ENCODE measurements at places on chromosomes 12 and 14.

- DNase-seq = no peak
Measured at GRCh38 chr12:96404696-96405095, 4.5 kb upstream of the CDK17 start.

GRCh38 chr14:50728836-50729235 is 60.7 kb upstream of the SAV1 start:
- no peak for DNase-seq

DNA sequence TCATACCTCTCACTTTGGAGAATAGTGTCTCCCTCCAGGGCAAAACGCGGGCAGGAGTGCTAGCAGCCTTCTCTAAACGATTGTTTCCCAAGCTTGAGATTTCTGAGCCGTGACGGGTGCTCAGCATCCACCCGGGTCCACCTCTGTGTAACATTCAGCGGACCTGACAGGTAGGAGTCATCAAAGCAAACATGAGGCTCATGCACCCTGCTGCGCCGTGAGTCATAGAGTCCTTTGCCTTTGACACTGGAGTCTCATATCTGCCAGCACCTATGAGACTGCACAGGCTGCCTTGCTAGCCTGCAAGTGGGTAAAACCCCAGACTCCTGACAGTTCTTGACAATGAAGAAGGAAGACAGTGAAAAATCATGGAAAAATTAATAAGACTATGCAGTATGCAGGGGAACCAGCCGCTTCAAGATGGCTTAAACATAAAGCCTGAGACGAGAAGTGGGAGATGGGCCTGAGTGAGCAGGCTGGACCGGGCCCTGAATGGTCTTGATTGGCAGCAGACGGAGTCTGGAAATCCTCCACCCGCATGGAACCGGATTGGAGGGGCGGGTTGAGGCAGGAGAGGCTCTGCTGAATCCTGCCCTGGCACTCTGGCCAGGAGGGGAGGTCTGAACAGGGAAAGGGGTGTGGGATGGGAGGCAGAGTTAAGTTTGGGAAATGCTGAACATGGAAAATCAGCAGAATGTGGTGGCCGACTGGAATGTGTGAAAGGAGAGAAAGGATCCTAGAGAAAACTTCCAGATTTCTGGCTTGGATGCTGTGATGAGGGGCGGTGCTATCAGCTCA is 54.2 kb downstream of the LGMN start:
- DNase-seq = no peak

DNA sequence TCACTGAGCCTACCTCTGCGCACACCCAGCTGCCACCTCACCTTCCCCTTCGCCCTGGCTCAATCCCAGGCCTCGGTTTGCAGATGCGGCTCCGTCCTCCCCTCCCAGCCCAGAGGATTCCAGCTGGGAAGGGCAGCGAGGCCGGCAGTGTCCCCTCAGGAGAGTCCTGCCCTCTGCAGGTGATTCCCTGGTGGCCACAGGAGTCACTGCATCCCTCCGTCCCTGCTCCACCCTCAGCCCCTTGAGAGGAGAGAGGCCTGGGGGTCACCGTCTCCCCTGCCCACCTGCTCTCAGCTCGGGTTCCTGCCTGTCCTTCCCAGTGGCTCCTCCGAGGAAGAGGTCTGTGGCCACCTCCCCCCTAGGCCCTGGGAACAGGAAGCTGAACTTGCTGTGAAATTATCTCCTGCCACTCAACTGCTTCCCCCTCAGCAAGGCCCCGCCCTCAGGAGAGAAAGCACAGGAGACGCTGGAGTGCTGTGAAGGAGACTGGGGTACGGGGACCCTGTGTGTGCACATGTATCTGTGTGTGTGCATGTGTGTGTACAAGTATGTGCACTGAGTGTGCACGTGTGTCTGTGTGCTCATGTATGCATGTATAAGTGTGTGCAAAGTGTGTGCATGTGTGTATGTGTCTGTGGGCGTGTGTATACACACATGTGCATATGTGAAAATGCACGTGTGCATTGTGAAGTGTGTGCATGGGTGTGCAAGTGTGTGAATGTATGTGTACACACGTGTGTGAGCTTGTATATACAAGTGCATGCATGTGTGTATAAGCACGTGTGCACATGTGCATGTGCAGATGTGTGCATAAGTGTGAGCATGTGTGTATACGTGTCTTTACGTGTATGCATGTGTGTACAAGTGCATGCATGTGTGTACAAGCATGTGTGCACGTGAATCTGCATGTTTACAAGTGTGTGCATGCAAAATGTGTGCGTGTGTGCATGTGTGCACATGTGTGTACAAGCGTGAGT is 13.2 kb upstream of the GALNT9 start:
- DNase-seq = no peak

DNA sequence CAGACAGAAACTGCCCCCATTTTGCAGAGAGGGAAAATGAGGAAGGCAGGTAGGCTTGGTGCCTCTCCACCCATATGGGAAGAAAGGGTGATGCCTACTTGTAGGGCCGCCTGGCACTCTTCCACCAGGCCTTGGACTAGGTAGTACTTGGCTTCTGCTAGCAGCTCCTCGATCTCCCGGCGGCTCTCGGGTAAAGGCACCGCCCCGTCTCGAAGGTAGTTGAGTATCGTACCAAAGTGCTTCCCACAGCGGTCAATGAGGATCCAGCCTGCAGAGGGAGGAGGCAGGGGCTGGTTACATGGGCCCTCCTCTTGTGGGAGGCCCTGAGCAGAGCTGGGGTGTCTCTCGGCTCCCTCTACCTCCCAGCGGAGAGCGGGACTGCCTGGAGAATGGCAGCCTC is 16.6 kb downstream of the KCTD10 start:
- DNase-seq = no peak

DNA sequence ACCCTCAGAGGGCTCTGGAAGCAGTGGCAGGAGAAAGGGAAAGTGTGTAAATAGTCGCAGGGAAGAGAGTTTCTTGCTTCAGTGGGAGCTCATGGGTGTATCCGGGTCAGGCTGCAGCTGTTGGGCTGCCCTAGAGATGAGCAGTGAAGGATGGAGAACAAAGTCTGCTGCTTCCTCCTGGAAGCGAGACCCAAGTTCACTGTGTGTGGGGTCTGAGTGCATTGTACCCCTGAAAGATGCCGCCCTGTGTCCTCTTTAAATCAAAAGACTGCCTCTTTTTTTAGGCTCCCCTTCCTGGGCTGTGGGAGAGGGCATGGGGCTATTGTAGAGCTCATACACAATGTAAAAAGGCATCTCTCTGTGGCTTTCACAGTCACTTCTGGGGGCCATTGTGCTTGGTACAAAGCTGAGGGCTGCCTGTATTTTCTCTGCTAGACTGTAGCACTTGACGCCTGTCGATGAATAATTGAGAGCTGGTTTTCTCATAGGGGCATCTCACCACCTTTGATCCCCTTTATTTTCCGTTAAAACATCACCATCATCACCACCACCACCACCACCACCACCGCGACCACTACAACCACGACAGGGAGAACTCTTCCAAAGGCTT is 16.7 kb downstream of the CHST11 start:
- DNase-seq = no peak

DNA sequence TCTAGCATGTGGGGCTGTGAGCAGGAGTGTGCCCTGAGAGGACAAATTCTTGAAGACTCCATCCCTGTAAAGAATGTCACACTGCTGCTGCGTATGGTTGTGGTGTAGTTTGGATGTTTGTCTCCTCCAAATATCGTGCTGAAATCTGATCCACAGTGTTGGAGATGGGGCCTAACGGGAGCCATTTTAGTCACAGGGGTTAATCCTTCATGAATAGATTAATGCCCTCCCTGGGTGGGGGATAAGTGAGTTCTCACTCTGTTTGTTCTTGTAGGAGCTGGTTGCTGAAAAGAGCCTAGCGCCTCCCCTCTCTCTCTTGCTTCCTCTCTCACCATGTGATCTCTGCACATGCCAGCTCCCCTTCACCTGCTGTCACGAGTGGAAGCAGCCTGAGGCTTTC is 94.5 kb upstream of the VASH1 start:
- no peak for DNase-seq

DNA sequence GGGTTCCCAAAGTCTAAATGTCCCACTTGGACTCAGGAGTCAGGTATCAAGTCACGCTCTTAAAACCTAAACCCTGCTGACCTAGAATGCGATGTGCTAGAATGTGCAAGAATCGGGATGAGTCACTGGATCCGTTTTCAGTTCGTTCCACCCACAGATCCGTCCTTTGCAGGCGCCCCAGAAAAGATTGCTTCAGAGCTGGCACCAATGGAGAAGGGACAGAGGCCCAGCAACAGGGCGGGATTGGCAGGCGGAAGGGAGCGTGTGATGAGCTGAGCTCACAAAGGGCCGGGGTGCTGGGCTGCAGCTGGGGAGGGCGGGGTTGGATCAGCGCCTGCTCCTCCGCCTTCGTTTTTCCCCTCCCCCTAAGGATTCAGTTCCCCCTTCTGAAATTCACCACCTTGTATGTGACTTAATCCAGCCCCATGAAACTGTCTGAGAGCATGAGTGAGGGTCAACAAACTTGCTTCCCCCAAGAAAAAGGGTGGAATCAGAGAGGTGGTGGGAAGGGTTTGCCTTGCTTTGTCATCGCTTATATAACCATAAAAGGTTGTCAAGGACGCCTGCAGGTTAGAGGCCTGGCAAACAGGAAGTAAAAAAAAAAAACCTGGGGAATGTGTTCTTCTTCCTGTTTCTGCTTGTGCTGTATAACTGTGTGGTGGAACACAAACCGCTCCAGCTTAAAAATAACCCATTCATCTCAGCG is 2.8 kb upstream of the UBC start:
- no peak for DNase-seq

DNA sequence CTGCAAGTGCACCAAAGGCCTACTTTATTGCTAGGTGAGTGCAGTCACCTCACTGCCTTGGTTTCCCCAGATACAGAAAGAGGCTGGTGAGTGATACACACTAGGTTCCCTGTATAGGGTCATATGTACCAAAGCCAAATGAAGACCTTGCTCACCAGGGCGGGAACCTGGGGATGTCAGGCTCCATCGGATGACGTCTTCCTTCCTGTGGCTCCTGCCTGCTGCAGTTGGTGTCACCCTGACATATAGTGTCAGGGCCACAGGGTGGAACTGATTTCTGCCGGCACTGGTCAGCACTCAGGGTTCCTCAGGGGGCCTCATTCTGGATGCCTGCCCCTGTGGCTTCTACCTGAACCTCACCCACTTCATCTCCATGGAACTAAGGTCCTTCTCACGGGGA is 43.1 kb downstream of the PLEKHG3 start:
- no peak for DNase-seq

DNA sequence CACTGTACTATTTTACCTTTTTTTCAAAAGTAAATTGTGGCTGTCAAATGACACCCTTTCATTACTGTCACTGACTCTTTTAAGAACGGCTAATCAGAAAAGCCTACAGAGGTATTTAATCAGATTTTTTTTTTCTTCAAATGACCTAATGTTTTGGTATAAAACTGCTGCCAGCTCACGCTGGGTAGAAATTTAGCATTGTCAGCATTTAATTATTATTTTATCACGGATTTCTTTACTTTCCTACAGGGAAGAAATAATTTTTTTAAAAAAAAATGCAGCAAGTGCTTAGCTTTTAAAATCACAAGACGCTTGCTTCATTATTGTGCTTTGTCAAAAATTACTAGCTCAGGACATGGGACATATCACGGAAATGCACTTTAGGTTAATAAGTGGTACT is 149.1 kb upstream of the FOXN3 start:
- no peak for DNase-seq

DNA sequence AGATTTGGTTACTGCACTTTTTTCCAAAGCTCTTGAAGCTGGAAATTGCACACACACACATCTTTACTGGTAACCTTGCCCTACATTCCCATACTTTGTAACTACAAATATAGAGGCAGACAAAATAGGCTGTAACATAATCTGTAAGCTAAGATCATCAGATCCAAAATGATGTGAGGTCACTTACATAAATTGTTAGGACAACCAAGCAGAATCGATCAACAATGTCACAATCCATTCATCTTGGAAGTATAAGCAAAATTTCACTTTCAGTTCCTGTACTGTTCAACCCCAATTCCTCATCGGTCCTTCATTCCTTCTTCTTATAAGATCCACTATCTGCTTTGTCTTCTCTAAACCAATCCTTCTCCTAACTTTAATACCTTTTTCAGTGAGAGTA is 72.6 kb downstream of the EPS8 start:
- no peak for DNase-seq

DNA sequence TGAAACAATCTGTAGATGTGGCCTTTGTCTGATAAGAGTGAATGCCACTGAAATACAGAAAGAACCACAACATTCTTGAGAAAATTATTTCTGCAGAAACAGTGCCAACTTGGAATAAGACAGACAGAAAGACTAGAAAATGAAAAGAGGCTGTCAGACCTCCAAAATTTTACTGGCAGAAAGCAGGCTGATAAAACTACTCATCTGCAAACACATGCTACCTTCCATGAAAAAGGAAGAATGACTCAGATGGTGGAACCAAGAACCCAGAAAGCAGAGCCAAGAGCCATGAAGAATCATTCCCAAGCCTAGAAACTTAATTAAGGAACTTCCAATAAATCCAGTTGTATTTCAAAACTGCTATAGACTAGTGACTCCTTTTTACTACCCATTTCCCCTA is 31.9 kb upstream of the OSBPL8 start:
- DNase-seq = no peak

DNA sequence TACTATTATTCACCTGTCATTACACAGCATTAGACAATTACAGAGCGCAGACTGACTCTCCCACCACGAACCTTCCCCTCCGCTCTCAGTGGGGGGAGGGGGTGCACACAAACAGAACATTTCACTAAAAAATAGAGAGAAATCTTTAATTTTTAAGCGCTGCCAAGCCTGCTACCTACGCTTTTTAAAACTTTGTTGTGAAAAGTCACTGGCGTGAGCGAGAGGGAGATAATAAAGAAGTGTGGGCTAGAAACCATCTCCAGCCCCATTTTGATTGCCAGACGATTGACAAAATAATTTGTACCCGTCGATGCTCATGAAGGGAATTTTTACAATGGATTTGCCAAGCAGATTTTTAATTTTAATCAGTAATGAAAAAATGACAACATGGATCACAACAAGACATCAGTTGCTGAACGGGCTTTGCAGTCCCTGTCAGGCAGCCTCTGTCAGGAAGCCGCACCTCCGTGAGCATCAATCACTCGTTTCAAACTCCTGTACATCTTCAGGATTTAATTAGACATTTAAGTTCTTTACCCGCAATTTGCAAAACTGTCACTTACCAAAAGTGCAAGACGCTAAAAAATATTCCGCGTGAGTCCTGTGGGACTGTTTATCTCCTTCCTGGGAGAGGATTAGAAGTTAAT is 209.1 kb downstream of the BCL11B start:
- no peak for DNase-seq

DNA sequence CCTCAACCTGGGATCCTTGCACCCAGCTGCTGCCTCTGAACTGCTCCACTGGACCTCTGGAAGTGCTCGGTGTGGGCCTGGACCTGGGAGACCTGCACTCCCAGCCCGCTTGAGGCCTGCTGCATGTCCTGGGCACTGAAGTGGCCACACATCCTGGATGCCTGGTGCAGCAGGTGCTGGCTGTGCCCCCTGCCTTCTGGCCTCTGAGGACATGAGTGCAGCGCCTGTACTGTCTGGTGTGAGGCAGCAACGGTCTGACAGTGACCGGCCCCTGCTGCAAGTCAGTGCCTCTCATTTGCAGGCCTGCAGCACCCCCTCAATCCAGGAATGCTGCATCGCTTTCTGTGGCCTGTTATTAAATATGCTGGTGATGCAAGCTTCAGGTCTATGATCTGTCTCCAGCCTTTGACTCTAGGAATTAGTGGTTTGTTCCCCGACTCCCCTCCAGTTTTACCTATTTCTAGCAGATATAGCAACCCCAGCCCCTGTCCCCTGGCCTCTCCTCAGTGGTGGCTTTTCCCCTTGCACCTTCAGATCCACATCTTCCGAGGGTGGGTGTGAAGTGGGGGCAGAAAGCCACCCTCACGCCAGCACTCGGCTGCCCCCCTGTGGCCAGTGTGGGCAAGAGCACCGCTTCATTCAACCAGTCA is 3.6 kb downstream of the SMIM41 start:
- DNase-seq = no peak

- DNase-seq = no peak
Measured at GRCh38 chr12:5017638-5018348, 25.9 kb upstream of the KCNA5 start.
